ENCODE measurements at places on chromosomes 11 and 22.

GRCh38 chr11:103671143-103671651 is 365.2 kb upstream of the DDI1 start:
- DNase-seq: no peak

DNA sequence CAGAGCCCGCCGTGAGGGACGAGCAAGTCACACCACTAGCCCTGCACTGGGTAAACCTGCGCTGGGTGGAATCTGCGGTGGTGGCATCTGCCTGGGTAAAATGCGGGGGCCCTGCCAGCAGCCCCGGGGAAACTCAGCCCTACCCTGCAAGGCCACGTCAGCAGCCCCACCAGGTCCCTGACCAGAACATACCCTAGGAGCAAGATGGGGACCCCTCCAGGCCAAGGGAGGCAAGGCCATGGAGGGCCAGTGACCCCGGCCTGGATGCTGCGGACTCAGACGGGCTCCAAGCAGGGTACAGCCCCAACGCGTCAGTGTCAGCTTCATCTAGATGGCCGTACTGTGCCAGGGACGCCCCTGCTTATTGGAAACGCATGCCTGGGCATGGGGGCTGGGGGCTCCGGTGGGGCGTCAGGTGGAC is 26.3 kb downstream of the TOLLIP start:
- DNase-seq: no peak

- no peak for DNase-seq
Observed at GRCh38 chr11:120674542-120674941, 163.0 kb downstream of the GRIK4 start.

GRCh38 chr11:2766166-2766565 is 66.4 kb upstream of the KCNQ1OT1 start:
- no peak for DNase-seq

DNA sequence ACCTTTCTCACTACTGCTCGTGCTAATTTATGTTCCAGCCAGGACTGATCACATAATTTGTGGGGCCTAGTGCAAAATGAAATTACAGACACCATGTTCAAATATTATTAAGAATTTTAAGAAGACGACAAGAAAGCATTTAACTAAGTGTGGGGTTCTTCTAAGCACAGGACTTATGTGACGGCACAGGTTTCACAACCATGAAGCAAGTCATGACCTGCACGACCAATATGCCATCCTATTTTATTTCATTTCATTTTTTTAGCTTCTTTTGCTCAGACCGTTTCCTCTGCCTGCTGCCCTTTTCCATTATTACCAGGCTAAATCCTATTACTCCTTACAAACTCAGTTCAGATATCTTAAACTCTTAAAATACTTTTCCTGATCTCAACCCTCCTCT is 462.5 kb downstream of the AASDHPPT start:
- no peak for DNase-seq

GRCh38 chr11:65744026-65744698 is 23.6 kb upstream of the RNASEH2C start:
- peak; percentile 71 for DNase-seq

DNA sequence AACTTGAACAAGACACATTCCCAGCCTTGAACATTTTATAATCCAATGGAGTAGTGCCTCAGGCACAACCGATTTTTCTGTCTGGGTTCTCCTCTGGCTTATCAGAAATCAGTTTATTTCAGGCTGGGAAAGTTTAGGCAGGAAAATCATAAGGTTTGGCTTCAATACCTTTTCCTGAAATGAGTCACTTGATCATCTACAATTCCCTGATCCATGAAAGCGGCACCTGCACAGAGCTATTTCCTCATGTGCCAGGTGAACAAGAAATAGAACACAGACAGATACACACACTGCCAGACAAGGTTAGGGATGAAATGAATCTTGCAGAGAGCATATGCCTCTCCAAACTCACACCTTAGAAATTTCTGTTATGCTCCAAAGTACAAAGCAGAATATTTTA is 106.7 kb upstream of the OR9G4 start:
- DNase-seq: no peak

DNA sequence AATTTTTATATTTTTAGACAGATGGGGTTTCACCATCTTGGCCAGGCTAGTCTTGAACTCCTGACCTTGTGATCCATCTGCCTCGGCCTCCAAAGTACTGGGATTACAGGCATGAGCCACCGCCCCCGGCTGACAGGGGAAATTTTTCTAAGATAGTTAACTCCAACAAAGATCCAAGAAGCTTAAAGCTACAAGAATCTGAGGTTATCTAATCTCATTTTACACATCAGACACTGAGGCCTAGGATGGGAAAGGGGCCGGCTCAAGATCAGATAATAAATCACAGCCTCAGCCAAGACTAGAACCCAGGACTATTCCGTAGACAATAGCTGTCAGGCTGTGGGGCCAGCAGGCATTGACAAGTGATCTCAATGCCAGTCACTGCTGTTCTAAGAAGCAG is 94.0 kb downstream of the AMBRA1 start:
- DNase-seq: no peak

GRCh38 chr11:47982616-47983015 is 2.3 kb downstream of the PTPRJ start:
- no peak for DNase-seq

DNA sequence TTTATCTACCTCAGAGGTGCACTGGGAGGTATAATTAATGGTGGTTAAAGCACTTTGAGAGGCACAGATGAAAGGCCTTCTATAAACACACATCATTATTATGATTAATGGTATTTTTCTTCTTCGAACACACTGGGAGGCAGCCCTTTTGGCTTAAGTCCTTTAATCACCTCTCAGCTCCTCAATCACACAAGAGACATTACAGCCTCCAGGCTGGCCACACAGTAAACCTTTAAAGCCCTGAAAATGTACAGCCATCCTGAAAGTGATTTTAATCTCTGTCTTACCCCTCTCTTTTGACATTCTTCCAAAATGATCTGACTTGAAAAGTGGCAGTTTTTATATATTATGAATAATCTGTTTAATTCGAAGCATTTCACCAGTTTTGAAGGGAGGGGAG is 54.3 kb upstream of the VSTM5 start:
- DNase-seq: no peak

DNA sequence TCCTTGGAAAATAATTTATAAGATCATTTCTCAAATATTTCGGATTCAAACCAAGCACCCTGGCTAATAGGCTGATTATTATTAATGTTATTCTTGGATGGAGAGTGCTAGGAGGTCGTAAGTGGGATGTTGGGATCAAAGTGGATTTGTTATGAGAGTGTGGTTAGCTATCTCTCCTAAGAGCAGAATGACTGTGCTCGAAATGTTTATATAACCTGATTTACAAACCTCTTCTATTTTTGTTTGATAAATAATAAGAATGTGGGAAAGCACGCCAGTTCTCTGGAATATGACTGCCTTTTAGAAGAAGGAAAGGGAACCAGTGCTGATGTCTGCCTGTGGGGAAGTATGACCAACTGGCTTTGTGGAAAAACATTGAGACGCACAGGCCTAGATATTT is 527.5 kb downstream of the NTM start:
- DNase-seq: no peak

- no peak for DNase-seq
Observed at GRCh38 chr11:69130654-69131053, 25.1 kb upstream of the SMIM38 start.

DNA sequence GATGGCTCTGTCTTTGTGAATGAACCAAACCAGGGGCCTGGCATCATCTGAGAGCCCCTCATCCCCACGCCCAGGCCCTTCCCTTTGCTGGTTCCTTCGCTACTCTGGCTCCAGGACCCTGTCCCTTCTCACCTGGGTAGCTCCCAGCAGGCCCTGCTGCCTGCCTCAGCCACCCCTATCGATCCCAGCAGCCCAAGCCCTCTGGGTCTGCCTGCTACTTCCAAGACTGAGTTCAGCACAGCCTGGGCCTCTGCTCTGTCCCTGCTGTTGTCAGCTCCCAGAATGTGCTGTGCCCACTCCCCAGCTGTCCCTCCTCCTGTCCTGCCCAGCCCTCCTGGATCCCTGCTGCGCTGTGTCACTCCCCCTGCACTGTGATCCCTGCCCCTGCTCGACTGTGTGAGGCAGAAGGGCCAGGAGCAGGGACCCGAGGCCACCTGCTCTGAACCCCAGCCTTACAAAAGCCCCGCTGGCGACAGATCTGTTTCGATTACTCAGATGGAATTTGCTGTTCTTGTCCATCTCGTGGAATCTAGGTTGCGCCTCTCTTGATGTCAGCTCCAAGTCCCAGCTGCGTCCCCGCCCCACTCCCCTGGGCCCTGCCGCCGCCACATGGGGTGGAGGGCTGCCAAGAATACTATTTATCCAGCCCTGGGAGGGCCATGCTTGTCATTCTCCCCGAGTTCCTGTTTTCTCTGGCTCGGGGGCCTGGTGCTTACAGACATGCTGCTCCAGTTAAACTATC is 13.0 kb downstream of the MRPL21 start:
- no peak for DNase-seq

GRCh38 chr11:18171377-18172000 is 1.1 kb upstream of the MRGPRX4 start:
- DNase-seq: peak; percentile 53

DNA sequence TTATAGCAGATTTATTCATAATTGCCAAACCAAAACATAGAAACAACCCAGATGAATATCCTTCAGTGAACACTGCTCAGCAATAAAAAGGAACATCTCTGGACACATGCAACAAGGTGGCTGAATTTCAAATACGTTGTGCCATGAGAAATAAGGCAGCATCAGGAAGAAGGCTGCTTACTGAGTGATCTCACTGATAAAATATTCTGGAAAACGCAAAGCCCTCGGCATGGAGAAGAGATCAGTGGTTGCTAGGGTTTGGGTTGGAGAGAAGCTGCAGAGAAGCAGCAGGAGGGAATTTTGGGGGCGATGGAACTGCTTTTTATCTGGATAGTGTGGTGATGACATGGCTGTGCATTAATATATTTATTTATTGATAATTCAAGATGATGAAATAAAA is 11.0 kb upstream of the SHANK2 start:
- no peak for DNase-seq

DNA sequence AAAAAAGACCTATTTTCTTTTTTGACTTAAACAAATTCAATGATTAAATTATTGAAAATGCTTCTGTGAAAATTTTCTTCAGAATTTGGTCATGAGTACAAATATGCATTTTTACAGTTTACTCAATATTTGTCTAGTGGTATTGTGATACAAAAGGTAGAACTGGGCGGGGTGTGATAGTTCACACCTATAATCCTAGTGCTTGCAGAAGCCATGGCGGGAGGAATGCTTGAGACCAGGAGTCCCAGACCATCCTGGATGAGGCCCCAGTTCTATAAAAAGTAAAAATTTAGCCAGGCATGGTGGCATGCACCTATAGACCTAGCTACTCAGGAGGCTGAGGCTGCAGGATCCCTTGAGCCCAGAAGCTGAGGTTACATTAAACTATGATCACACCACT is 90.6 kb downstream of the ARHGAP42 start:
- no peak for DNase-seq

DNA sequence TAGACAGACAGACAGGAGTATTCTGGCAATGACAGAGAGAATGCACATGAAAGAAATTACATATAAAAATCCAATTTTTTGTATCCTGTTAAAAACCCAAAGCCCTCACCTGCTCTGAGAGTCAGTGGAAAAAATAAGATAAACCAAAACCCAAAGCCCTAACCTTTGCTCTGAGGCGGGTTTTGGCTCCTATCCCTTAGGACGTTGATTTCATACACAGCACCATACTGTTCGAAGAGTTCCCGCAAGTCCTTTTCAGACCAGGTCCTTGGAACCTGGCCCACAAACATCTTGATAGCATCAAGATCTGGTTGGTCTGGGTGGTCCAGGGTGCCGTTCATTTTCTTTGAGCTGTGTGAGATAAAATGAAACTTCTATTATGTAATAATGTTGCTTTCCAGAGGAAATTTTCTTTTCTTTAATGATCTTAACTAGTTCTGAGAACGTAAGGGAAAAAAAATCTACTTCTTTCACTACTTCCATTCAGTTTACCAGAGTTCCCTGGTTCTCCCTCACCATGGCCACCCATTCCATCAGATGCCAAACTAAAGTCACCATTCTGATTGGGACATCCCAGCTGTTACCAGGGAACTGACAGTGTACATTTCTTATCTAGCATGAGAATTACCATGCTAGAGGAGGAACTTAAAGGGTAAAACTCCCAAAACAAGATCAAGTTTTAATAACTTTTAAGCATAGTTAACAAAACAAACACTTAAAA is 39.9 kb upstream of the RAPSN start:
- DNase-seq: no peak

GRCh38 chr22:39364714-39365491 is 15.1 kb downstream of the SYNGR1 start:
- no peak for DNase-seq

- peak; percentile 68 for DNase-seq
Observed at GRCh38 chr11:113806406-113806805, 26.8 kb downstream of the CLDN25 start.

DNA sequence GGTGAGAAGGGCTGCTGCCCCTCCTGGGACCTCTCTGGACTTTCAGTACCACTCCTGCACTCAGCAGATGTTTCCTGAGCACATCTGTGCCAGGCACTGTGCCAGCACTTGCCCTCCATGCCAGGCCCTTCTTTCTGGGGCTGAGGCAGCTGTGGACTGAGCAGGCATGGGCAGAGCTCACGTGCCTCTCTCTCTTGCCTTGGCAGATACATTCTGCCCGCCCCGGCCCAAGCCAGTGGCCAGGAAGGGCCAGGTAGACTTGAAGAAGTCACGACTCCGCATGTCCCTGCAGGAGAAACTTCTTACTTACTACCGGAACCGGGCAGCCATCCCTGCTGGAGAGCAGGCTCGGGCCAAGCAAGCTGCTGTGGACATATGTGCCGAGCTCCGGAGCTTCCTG is 8.3 kb upstream of the ATF4 start:
- no peak for DNase-seq

GRCh38 chr22:29245626-29246385 is 22.0 kb downstream of the RHBDD3 start:
- DNase-seq: peak; percentile 80

- peak; percentile 58 for DNase-seq
Observed at GRCh38 chr11:115502636-115503082, 1.6 kb downstream of the CADM1 start.

DNA sequence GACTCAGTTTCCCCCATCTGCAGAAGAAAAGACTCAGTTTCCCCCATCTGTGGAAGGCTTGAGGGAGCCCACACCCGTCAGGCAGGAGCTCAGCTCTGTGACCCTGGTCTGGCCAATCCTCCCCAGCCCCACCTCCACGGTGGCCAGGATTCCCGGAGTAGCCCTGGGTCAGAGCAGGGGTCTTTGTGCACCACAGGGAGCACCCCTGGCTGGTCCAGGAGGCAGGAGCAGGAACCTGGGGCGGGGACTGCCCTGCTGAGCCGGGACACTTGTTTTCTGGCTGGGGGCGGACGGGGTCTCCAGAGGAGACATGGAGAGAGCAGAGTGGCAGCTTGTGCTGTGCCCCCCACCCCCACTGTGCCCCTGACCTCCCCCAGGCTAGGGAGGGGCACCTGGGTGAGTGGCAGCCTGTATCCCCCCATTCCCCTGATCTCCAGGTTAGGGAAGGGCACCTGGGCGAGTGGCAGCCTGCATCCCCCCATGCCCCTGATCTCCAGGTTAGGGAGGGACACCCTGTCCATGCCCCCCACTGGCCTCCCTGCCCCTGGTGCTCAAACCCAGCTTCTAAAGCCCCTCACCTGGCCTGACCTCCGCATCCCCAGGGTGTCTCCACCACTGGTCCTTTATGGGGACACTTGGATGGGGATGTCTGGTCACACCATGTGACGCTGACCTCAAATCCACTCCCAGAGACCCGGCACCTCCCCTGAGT is 18.8 kb downstream of the IL17REL start:
- DNase-seq: no peak

- DNase-seq: no peak
Observed at GRCh38 chr11:65135633-65136145, 1.4 kb upstream of the SYVN1 start.

GRCh38 chr11:88555829-88556202 is 218.3 kb upstream of the CTSC start:
- no peak for DNase-seq

- DNase-seq: no peak
Observed at GRCh38 chr11:17259519-17259918, 17.0 kb upstream of the NUCB2 start.

Measured in WTC11 (cell line).